ENCODE measurements at places on chromosomes 3 and 15.

DNA sequence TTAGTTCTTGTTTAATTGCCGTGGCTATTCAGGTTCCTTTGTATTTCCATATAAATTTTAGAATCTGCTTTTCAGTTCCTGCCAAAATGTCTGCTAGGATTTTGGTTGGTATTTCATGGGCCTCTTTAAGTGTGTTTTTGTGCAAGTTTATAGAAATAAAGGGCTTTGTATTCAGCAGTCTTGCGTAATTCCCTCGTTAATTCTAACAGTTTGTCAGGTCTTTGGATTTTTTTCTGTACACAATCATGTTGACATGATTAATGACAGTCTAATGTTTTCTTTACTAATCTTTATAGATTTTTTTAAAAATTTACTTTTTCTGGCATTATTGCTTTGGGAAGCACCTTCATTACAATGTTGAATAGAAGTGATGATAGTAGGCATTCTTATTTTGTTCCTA is 120.9 kb downstream of the NEK11 start:
- DNase-seq: peak; percentile 6

- DNase-seq: no peak
Observed at GRCh38 chr15:56815247-56815646, 81.9 kb upstream of the ZNF280D start.

DNA sequence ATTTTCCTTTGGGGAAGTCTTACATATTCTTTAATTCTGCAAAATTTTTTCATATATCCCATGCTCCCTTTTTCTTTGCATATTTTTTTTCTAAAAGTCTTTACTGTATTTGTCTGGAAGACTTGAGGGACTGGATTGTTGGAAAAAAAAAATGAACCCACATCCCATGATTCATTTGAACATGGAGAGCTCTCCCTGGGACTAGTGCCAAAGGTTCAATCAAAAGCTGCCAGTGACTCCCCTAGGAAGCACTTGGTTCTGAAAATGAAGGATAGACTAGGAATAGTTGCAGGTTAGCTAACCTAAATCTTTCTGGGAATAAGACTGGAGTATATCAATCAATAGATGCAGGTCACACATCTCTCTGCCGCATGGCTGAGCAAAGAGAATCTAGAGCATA is 16.4 kb upstream of the BNC1 start:
- no peak for DNase-seq

DNA sequence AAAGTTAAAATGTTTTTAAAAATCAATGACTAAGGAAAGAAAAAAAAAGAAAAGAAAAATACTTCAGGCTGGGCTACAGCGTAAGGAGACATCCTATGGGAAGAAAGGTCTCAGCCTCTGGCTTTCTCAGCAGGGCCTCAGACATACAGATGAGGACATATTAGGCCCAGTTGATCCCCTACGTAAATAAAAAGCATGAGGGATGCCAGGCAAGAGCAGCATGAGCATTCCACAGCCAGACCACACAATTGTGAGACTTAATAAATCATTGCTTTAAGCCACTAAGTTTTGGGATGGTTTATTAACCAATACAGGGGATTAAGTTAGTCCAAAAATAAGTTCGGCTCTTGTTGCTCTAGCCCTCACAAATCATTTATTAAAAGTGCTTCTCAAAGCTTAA is 394.1 kb upstream of the NECTIN3 start:
- DNase-seq: no peak

DNA sequence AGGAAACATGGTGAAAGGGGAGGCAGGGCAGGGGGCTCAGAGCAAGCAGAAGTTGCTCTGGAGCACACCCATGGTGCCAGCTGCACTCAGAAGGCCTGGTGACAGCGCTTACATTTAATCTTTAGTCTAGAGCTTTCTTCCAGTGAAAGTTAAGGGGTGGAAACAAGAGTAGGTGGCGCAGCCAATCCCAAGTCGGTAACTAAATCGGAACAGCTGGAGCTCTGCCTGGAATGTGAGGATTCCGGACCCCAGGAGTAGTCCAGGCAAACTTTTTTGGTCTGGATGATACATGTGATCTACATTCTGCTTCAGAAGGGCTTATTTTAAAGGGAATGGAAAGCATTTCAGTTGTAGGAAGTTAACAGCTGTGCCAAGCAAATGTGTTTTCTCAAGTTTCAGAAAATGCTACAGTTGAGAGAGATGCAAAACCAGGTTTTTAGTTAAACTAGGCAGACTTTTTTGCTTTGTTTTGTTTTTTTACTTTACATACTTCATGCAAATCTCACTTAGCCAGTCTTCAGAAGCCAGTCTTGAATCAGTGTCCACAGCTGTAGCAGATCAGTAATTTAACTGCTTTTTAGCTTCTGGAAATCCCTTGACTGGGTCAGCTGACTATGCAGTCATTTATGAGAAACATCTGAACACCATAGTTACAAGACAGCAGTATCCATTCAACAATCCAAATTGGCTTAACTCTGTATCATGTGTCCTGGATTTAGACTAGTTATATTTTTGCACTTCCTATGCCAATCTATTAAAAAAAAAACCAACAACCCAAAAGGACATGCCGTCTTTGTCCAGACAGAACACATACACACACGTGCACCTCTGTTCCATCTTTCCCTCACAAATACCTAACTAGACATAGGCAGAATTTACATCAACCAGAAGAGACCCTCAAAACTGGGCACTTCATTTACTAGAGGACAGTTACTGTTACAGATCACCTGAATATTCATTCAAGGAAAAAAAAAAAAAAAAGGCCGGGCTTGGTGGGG is 33.2 kb downstream of the ZNF106 start:
- no peak for DNase-seq

GRCh38 chr3:30604093-30604492 is 2.3 kb upstream of the TGFBR2 start:
- no peak for DNase-seq

DNA sequence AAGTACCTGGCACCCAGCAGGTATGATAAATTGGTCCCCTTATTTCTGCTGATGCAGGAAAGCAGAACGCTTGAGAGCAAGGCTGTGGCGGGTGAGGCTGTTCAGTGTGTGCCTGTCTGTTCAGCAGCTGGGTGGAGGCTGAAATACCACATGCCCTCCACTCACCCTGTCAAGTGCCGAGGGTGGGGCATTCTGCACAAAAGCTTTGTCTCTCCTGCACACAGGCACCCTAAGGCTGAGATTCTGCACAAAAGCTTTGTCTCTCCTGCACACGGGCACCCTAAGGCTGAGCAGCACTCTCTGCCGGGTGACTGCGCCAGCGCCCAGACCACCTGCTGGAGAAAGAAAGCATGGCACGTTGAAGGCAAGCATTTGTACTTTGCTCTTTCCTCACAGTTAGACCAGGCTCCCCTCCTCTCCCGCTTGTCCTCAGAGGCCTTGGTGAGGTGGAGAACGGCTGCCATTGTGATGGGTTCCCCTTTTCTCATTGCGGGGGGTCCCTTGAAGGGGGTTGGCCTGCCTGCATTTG is 97.5 kb downstream of the BDH1 start:
- no peak for DNase-seq

DNA sequence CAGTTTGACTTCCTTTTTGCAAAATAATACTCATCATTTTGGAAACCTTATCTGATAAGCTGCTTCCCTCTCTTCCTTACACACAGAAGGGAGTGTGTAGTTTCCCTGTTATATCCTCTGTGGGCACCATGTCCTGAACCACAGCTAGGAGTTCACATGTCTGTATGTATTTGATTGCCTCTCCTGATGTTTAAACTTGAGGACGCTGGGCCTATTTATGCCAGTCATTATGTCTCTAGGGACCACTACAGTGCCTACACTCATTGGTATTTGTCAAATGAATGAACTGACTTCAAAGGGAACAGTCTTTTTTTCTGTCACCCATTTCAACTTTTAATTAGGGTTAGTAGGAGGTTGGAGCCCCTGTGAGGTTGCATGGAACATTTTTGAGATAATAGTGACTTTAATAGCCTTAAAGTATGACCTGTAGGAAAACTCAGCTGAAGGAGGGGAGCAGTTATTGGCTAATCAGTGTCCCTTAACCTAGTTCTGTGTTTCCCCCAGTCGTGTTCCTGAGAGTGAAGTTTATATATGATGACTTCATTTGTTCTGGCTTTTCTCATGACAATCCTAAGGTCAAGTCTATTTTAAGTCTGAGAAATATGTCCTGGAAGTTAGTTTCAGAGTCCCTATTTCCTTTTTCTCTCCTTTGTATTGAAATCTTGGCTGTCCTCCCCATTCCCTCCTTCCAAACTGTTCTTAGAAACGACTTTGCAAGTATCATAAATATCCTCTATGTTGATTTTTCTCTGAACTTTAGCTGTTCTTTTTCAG is 28.9 kb downstream of the PDE8A start:
- peak; percentile 67 for DNase-seq

Data from NCI-H1105 treated with DMSO at 0.1 percent for 48 hours (cell line).